T-cell (primary cell): ENCODE measurements at places on chromosomes 3 and 15.

GRCh38 chr3:61414456-61414855, 146.9 kb upstream of the PTPRG start:
- no peak overlapping the region for H3K4me3 ChIP-seq
- H3K27me3 ChIP-seq: no peaks in the 10 kb centered on the region
- no peaks in the 10 kb centered on the region for H3K36me3 ChIP-seq

DNA sequence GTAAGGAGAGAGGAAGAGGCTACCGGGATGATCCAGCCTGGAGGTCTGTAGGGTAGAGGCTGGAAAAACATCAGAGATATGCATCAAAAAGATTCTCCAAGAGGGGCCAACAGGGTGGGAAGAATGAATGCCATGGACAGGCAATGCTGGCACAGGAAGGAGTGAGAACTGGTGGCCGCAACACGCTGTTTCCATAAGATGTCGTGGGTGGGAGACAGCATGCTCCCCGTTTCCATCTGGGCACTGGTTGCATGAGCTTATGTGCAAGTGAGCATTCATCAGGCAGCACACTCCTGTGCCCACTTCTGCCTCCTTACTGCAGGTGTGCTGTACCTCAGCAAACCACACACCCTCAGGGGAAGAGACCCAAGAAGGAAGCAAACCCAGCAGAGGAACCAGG, 59.4 kb downstream of the GABRB3 start:
- DNase-seq: no peak
- H3K36me3 ChIP-seq: no peaks in the 10 kb centered on the region
- no peaks in the 10 kb centered on the region for H3K4me1 ChIP-seq
- no peaks in the 10 kb centered on the region for H3K27me3 ChIP-seq

GRCh38 chr3:13501958-13502790, 22.1 kb downstream of the HDAC11 start:
- H3K36me3 ChIP-seq: no peaks in the 10 kb centered on the region
- H3K4me3 ChIP-seq: no peak overlapping the region
- H3K27me3 ChIP-seq: no peaks in the 10 kb centered on the region
- H3K27ac ChIP-seq: no peak overlapping the region
- DNase-seq: no peak

GRCh38 chr15:97815835-97816234, 144.7 kb upstream of the ARRDC4 start:
- H3K36me3 ChIP-seq: no peaks in the 10 kb centered on the region
- H3K4me1 ChIP-seq: no peaks in the 10 kb centered on the region
- no peaks in the 10 kb centered on the region for H3K27me3 ChIP-seq

DNA sequence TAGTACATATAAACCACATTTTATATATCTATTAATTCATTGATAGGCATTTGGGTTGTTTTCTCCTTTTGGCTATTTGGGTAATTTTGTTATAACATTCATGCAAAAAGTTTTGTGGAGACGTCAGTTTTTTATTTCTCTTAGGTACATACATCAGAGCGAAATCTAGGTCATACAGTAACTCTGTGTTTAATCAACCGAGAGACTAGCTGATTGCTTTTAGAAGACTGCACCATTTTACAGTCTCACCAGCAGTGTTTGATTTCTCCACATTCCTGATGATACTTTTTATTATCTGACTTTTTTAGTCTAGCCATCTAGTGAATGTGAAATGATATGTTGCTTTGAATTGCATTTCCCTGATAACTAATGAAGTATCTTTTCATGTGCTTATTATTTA, 1019.3 kb downstream of the NSUN3 start:
- no peak overlapping the region for H3K4me3 ChIP-seq
- H3K27ac ChIP-seq: no peak overlapping the region
- no peaks in the 10 kb centered on the region for H3K27me3 ChIP-seq
- no peaks in the 10 kb centered on the region for H3K36me3 ChIP-seq

DNA sequence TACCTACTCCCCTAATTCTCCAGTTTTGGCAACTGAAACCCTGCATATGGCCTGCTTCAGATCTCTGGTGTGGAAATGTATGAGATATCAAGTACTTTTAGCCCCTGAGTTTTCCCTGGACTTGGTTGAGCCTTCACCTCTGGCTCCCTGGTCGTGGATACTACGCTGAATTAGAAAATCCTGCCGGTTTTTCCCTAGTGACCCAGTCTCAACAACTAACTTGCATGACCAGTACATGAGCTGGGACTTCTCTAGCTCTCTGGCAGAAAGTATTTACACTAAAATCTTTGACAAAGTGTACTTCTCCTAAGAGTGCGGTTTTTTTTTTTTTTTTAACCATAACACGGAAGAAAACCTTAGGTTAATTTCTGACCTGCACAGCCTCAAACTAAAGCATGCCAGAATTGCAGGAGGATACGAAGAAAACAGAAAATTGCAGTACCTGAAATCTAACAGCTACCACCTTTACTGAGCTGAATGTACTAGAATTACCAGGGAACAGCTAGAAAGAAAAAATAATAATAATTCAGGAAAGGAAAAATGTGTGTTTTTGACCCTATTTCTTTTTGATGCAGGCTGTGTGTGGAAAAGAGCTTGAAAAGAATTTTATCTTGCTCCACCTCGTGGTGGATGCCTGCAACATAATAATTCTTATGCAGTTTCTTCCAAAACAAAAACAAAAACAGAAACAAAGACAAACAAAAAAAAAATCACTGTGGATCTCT, 165.6 kb downstream of the GMNC start:
- no peak overlapping the region for H3K27ac ChIP-seq
- no peak for DNase-seq
- H3K36me3 ChIP-seq: no peaks in the 10 kb centered on the region
- H3K4me1 ChIP-seq: no peaks in the 10 kb centered on the region

- no peaks in the 10 kb centered on the region for H3K4me1 ChIP-seq
- H3K27ac ChIP-seq: no peak overlapping the region
- H3K36me3 ChIP-seq: peaks cover 62% of the 10 kb centered on the region
- H3K4me3 ChIP-seq: no peak overlapping the region
- H3K27me3 ChIP-seq: no peaks in the 10 kb centered on the region
These were observed 59.2 kb downstream of the USP50 start for GRCh38 chr15:50487287-50487686.

DNA sequence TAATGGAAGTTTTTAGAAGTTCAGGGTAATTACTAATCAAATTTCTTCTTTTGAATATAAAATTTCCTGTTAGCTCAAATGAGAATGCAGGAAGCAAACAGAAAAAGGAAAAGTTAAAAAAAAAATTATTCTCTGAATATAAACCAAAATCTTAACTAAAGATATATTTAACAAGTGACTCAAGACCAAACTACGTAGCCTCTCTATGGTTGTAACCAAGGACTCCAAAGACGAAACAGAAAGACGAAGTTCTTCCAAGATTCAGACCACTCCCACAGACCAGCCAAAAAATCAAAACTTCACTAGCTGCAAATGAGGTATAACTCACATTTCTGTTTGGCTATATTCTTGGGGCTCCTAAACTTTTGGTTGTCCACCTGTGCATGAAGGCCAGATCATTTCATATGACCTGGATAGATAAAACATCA, 846.5 kb upstream of the ALCAM start:
- H3K36me3 ChIP-seq: no peaks in the 10 kb centered on the region
- no peak overlapping the region for H3K4me3 ChIP-seq
- no peak overlapping the region for H3K27ac ChIP-seq
- H3K27me3 ChIP-seq: no peaks in the 10 kb centered on the region

DNA sequence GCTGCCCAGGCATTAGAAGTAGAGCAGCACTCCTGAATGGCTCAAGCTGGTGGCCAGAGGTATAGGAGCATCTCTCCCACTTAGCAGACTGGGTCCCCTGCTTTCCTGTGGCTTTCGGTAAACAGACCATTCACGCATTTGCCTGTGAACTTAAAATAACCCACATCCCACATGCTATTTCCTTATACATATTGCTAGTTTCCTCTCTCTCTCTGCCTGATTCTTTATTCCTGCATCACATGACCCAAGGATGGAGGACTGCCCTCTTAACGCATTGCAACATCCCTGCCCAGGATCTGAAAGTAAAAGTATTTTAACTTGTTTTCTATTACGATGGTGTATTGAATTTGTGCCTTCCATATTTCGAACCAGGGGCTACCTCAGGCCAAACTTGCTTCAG, 43.4 kb upstream of the NLGN1 start:
- H3K36me3 ChIP-seq: no peaks in the 10 kb centered on the region
- H3K27me3 ChIP-seq: no peaks in the 10 kb centered on the region
- H3K4me3 ChIP-seq: no peak overlapping the region
- H3K27ac ChIP-seq: no peak overlapping the region
- no peak for DNase-seq
- H3K4me1 ChIP-seq: no peaks in the 10 kb centered on the region

GRCh38 chr3:31704591-31705179, 172.0 kb downstream of the STT3B start:
- no peaks in the 10 kb centered on the region for H3K4me1 ChIP-seq
- no peak overlapping the region for H3K27ac ChIP-seq
- no peak overlapping the region for H3K4me3 ChIP-seq
- no peak for DNase-seq
- no peaks in the 10 kb centered on the region for H3K36me3 ChIP-seq

- no peaks in the 10 kb centered on the region for H3K27me3 ChIP-seq
- H3K4me1 ChIP-seq: no peaks in the 10 kb centered on the region
- DNase-seq: no peak
These were observed 171.8 kb upstream of the CDIN1 start for GRCh38 chr15:36407647-36408046.

- no peak overlapping the region for H3K27ac ChIP-seq
- H3K36me3 ChIP-seq: no peaks in the 10 kb centered on the region
- DNase-seq: no peak
- no peaks in the 10 kb centered on the region for H3K27me3 ChIP-seq
- no peaks in the 10 kb centered on the region for H3K4me1 ChIP-seq
These were observed 31.7 kb downstream of the EDC3 start for GRCh38 chr15:74664028-74664616.

GRCh38 chr3:177490626-177491025, 293.3 kb upstream of the TBL1XR1 start:
- no peaks in the 10 kb centered on the region for H3K27me3 ChIP-seq
- no peak overlapping the region for H3K4me3 ChIP-seq
- no peak for DNase-seq
- peaks cover 4% of the 10 kb centered on the region for H3K4me1 ChIP-seq
- H3K36me3 ChIP-seq: no peaks in the 10 kb centered on the region

- H3K27me3 ChIP-seq: peaks cover 22% of the 10 kb centered on the region
- no peak for DNase-seq
- no peaks in the 10 kb centered on the region for H3K36me3 ChIP-seq
- H3K27ac ChIP-seq: no peak overlapping the region
These were observed 7.4 kb downstream of the TMIE start for GRCh38 chr3:46708401-46709156.

GRCh38 chr15:69629631-69630161, 177.1 kb downstream of the RPLP1 start:
- H3K36me3 ChIP-seq: no peaks in the 10 kb centered on the region
- peaks cover 26% of the 10 kb centered on the region for H3K27me3 ChIP-seq
- no peak for DNase-seq
- no peak overlapping the region for H3K27ac ChIP-seq
- H3K4me1 ChIP-seq: peaks cover 7% of the 10 kb centered on the region

- H3K4me1 ChIP-seq: peaks cover 3% of the 10 kb centered on the region
- no peak for DNase-seq
- no peaks in the 10 kb centered on the region for H3K27me3 ChIP-seq
- H3K36me3 ChIP-seq: no peaks in the 10 kb centered on the region
These were observed 68.5 kb upstream of the GATA2 start for GRCh38 chr3:128561504-128561903.

- H3K27ac ChIP-seq: no peak overlapping the region
- peaks cover 7% of the 10 kb centered on the region for H3K27me3 ChIP-seq
- no peaks in the 10 kb centered on the region for H3K36me3 ChIP-seq
- H3K4me3 ChIP-seq: no peak overlapping the region
These were observed 6.1 kb upstream of the CLSTN2 start for GRCh38 chr3:139928708-139929505.

- DNase-seq: no peak
- no peaks in the 10 kb centered on the region for H3K4me1 ChIP-seq
- H3K27ac ChIP-seq: no peak overlapping the region
- H3K4me3 ChIP-seq: no peak overlapping the region
- H3K36me3 ChIP-seq: no peaks in the 10 kb centered on the region
These were observed 32.2 kb upstream of the ACP3 start for GRCh38 chr3:132284781-132285619.
